ENCODE measurements at places on chromosomes 3 and 15.
A peak's percentile ranks its signal among the peaks of the same experiment; 100 is the strongest.

- DNase-seq: no peak
These were observed 307.3 kb downstream of the ZIC4 start for GRCh38 chr3:147099076-147099475.

DNA sequence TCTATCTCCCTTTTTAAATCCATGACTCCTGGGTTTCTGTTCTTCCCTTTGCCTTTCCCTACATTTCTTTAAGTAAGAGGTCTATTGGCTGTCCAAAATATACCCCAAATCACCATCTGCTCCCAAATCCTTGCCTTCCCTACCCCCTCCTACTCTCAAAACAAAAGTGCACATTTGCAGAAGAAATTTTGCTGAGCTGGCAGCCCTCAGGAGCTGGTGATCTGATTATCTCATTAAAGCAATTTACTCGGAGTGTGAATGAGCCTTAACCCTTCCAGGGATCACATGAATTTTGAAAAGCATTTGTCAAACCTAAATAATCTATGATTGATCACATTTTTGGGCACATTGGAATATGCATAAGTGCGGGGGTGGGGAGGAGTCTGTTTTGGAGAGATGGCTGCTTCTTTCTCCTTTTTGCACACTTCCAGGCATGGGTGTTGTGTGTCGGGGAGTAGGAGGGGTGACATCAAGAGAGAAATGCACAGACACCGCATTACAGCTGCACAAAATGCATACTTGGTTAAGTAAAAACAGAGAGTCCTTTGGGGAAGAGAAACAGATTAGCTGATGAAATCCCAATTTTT lies 892.6 kb downstream of the TUSC7 start:
- DNase-seq: no peak

- no peak for DNase-seq
These were observed 18.1 kb downstream of the PLXNB1 start for GRCh38 chr3:48411606-48412374.

DNA sequence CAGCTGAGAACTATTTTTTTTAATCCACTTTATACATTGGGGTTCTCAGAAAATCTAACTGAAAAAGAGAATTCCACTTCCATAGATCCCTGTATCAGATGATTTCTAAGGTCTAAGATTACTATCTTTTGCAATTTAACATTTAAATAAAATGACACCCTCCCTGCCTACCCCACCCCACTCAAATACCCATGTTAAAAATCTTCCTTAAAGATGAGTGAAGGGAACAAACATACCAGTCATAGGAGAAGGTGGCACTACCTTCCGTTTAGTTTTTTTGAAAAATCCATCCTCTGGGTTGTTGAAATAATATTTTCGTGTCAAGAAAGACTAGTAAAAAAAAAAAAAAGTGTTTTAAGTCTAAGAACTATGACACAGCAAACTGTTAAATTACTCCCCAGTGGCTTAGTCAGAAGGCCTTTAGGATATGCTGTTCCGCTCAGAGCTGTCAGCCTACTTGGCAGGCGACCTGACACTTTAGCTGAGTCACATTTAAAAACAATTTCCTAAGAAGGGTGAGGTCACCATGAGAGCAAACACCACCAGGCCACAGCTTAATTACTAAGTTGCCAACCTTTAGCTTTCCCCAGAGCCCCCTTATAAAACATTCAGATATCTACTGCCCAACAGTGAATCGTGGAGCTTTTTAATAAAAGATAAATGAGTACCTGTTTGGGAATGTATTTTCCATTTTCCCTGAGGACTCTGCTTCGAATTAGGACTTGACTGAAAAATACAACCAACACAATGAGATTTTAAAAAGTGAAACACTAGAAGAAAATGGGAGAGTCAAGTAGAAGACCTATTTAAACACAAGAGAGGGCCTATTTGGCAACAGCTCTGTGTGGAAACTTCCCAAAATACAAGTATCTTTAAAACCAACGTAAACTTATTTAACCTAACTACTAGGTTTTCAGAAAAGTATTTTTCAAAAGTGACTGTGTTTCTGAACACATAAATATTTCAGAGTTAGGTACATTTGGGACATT lies 9.6 kb downstream of the EMC3 start:
- DNase-seq: no peak

DNA sequence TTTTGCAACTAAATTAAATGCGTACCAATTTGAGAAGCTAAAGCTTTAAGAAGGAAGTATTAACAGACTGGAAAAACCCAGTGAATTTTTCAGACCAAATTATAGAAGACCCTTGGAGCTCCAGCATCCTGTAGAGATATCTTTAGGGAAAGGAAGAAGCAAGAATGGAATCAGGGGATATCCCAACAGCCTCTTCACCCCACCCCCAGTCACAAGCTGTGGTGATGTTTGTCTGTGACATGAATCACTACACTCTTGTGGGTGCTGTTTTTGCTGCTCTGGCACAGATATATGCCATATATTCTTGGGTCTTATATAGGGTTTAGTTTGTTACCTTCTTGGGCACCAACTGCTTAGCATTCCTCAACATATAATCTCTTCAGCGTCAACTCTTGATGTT lies 78.5 kb upstream of the BCL6 start:
- no peak for DNase-seq

DNA sequence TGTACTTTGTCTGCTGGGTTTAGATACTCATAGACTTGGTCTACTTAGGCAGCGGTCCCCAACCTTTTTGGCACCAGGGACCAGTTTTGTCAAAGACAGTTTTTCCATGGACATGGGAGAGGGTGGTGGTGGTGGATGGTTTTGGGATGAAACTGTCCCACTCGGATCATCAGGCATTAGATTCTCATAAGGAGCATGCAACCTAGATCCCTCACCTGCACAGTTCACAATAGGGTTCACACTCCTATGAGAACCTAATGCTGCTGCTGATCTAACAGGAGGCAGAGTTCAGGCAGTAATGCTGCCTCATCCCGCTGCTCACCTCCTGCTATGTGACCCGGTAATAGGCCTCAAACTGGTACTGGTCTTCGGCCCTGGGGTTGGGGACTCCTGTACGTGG lies 45.3 kb downstream of the CMSS1 start:
- no peak for DNase-seq

- no peak for DNase-seq
These were observed 11.0 kb downstream of the CHRNA7 start for GRCh38 chr15:32041294-32041693.

DNA sequence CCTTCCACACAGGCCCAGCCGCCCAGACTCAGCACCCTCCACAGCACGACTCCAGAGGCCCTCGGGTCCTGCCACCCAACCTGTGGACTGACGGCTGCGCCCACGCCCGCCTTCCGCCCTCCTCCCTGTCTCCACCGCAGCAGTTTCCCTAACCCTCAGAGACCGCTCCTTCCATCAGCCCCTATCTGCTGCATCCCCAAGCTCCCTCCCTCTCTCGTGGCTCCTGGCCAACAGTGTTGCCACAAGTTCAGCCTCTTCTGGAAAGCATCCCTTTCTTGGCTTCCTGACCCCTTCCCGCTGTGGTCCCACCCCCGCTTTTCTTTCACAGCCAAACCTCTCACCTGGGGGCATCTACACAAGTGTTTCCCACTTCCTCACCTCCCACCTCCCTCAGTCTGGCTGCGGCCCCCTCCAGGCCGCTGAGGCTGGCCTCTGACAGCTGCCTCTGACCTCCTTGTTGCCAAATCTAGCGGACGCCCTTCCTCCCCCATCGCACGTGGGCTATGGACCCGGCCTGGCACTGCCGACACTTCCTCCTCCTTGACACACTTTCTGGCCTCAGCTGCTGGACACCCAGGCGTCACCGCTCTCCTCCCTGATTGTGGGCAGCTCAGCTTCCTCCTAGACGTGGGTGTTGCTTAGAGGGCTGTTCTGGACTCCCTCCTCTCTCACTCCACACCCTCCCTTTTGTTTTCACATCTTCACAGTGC lies 168.8 kb upstream of the TLE3 start:
- no peak for DNase-seq

DNA sequence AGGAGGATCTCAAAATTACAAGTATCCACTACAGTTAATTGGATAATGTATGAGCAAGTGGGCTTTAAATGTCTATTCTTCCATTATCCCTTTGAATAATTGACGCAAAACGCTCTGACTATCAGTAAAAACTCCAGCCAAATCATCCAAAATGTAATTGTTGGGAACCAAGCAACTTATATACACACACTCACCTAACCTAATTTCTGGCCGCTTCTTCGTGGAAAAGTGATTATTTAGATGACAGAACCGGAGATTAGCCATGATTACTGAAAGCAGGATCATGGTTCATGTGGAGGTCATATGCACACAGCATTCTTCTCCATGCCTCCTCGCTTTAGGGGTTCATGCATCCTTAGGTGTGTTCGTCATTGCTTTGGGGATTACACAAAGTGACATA lies 992.4 kb downstream of the NAALADL2 start:
- DNase-seq: no peak

- peak; percentile 16 for DNase-seq
These were observed 490.9 kb upstream of the ADAMTS9 start for GRCh38 chr3:65178703-65179102.

GRCh38 chr15:85702321-85703101 lies 92.2 kb downstream of the KLHL25 start:
- no peak for DNase-seq

GRCh38 chr15:28944286-28944685 lies 58.5 kb downstream of the APBA2 start:
- no peak for DNase-seq

DNA sequence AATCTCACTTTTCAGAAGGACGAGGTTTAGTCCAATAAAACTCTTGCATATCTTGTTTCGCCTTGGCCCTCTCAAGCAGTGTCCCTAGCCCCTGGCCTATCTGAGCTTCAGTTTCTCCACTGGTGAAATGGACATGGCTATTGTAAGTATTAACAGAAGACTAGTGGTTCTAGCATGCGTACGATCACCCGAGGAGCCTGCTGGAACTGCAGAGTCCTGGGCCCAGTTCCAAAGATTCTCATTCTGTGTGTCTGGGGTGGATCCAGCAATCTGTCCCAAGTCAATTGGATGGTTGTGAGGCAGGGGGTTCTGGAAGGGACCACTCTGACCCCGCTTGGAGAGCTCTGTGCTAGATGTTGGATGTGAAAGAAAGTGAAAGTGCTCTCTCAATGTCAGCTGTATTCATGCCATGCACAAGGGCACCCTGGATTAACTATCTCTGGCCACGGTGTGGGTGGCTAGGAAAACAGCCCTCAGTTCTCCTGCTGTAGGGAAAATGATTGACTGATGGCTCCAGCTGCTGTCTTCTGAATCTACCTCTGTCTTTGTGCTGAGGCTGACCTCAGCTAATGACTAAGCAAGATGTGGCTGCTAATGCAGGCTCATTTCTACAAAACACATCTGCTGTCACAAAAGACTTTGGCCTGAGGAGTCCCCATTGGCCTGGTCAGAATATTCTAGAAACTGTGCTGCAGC lies 1.9 kb upstream of the PLA1A start:
- no peak for DNase-seq

DNA sequence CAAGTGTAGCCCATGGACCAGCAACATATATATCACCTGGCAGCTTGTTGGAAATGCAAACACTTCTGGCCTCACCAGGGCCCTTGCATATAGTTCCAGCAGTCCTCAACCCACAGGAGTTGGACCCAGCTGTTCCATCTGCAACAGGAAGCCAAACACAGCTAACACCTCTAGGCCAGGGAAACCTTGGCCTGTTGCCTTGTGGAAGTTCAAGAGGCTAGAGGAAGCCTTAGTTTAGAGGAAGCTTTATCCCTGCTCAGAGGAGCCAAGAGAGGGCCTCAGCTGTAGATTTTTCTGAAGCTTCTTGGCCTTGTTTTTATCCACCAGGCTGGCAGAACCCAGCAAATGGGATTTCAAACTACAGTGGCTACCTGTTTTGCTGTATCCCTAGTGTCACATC lies 11.4 kb downstream of the FHIT start:
- DNase-seq: no peak

GRCh38 chr15:74396445-74397238 lies 29.2 kb upstream of the CYP11A1 start:
- DNase-seq: no peak

- DNase-seq: no peak
These were observed 111.1 kb upstream of the VGLL3 start for GRCh38 chr3:87101861-87102625.

GRCh38 chr3:136712941-136713340 lies 39.2 kb downstream of the STAG1 start:
- no peak for DNase-seq

DNA sequence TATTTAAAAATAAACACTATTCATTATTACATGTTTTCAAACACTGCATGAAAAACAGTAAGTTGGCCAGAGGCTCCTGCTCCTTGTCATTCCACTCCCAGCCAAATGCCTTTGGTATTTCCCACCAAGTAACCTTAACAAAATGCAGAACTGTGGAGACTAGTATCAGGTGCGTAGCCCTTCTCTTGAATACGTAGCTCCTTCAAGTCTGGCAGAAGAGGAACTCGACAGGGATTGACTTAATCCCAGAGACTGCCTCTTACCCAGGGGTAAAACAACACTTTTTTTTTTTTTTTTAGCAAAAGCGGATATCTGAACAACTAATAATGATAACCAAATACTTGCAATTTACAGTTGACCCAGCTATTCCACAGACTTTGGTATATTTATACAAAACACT lies 738 bp downstream of the COMMD2 start:
- DNase-seq: no peak

DNA sequence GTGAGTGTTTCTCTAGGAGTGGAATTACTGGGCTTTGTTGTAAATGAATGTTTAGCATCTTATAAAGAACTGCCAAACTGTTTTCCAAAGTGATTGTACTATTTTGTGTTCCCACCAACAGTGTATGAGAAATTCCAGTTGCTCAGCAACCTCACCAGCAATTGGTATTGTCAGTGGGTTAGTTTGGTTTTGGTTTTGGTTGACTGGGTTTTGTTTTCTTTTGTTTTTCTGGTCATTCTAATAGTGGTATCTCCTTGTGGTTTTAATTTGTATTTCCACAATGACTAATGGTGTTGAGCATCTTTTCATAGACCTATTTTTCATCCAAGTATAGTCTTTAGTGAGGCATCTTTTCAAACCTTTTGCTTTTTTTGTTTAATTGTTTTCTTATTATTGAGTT lies 27.1 kb downstream of the FILIP1L start:
- no peak for DNase-seq

DNA sequence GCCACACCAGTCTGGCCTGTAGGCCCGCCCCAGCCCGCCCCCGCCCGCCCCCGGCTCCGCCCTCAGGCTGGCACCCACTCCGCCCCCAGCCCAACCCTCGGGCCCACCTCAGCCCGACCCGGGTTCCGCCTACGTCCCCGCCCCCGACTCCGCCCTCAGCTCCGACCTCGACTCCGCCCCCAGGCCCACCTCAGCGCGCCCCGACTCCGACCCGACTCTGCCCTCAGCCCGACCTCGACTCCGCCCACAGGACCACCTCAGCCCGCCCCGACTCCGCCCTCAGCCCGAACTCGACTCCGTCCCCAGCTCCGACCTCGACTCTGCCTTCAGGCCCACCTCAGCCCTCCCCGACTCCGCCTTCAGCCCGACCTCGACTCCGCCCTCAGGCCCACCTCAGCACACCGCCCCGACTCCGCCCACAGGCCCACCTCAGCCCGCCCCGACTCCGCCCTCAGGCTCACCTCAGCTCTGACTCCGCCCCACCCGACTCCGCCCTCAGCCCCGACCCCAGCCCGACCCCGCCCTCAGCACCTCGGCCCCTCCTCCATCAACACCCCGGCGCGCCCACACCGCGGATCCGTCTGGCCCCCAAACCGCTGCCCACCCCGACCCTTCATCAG lies at the start of gene RAB43:
TSS of gene RAB43 (minus strand) at position 13 of the 620 bp plus-strand sequence. CDS start 315 bp downstream, outside the sequence.
- DNase-seq: peak; percentile 84

Measured in Jurkat, Clone E6-1 (cell line).